ENCODE measurements at places on chromosomes 16 and 17. TPM values are rescaled to one million over a fixed set of nuclear protein-coding genes. Genes with fewer than 3 reads are reported as not detected.

- peak overlapping the region; percentile 65 for H3K27ac ChIP-seq
- peaks cover 6% of the 10 kb centered on the region for H3K4me1 ChIP-seq
- H3K4me3 ChIP-seq = peak overlapping the region; percentile 43
- H3K27me3 ChIP-seq = no peaks in the 10 kb centered on the region
- no peak for DNase-seq
These were observed 899 bp downstream of the ACE start for GRCh38 chr17:63477480-63478440.

- DNase-seq = no peak
- no peaks in the 10 kb centered on the region for H3K36me3 ChIP-seq
- peaks cover 32% of the 10 kb centered on the region for H3K4me1 ChIP-seq
- no peak overlapping the region for H3K4me3 ChIP-seq
These were observed 10.2 kb upstream of the BCAR1 start for GRCh38 chr16:75261590-75262078.

- no peaks in the 10 kb centered on the region for H3K27me3 ChIP-seq
- no peak overlapping the region for H3K27ac ChIP-seq
- no peaks in the 10 kb centered on the region for H3K4me1 ChIP-seq
- peak; percentile 44 for DNase-seq
These were observed 346.9 kb upstream of the PSMD7 start for GRCh38 chr16:73949574-73950320.

- no peaks in the 10 kb centered on the region for H3K36me3 ChIP-seq
- no peak overlapping the region for H3K4me3 ChIP-seq
- H3K4me1 ChIP-seq = peaks cover 2% of the 10 kb centered on the region
- no peaks in the 10 kb centered on the region for H3K27me3 ChIP-seq
- no peak overlapping the region for H3K27ac ChIP-seq
These were observed 6.8 kb downstream of the MGRN1 start for GRCh38 chr16:4631444-4631843.

DNA sequence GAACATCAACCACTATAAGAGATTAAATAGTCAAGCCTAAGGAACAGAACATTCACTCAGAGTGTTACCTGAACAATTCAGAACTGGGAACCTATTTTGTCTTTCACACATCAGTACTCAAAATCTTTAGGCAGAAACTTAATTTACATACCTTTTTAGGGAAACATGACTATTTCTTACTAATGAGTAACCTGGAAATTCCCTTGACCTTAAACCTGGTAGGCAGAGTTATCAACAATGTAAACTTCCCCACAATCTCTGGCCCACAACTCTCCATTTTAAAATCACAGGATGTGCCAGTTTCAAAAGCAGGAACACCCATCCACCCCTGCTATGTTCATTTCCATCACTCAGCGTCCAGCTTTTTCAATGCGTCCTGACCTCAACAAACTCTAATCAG is 132.9 kb upstream of the ANKFN1 start:
- no peak overlapping the region for H3K27ac ChIP-seq
- H3K36me3 ChIP-seq = no peaks in the 10 kb centered on the region
- H3K4me3 ChIP-seq = no peak overlapping the region

GRCh38 chr17:10875430-10875851 is 37.6 kb upstream of the PIRT start:
- no peaks in the 10 kb centered on the region for H3K27me3 ChIP-seq
- no peaks in the 10 kb centered on the region for H3K4me1 ChIP-seq
- no peaks in the 10 kb centered on the region for H3K36me3 ChIP-seq
- H3K4me3 ChIP-seq = no peak overlapping the region

- peak; percentile 31 for DNase-seq
- H3K27ac ChIP-seq = no peak overlapping the region
- H3K36me3 ChIP-seq = no peaks in the 10 kb centered on the region
- H3K4me1 ChIP-seq = no peaks in the 10 kb centered on the region
- H3K4me3 ChIP-seq = no peak overlapping the region
- no peaks in the 10 kb centered on the region for H3K27me3 ChIP-seq
These were observed 51.0 kb upstream of the TOX3 start for GRCh38 chr16:52597772-52598483.

Gene GLIS2
- 10.5 TPM for total RNA-seq

Gene KCNH4
- total RNA-seq = not detected
